ENCODE measurements at places on chromosomes 16 and 17.

GRCh38 chr17:51461578-51462004 is 201.2 kb downstream of the UTP18 start:
- DNase-seq, result peak; percentile 66

DNA sequence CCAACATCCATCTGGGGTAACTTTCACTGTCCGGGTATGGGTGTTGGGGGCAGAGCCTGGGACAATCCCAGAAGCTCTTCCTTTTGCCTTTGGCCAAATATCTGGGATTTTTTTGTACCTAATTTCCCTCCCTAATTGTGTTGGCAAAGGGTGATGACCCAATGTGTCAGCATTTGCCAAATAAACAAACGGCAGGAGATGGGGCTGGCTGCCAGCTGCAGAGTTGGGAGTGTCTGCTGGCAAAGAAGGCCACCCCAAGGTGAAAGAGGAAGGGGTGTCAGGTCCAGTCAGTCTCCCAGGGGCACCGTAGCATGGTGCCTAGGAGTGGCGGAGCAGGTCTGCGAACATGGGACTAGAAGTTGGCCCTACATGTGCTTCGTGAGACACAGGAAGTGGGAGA is 73.0 kb downstream of the SLC6A2 start:
- no peak for DNase-seq

GRCh38 chr17:76527430-76528111 is 9.9 kb downstream of the CYGB start:
- no peak for DNase-seq

DNA sequence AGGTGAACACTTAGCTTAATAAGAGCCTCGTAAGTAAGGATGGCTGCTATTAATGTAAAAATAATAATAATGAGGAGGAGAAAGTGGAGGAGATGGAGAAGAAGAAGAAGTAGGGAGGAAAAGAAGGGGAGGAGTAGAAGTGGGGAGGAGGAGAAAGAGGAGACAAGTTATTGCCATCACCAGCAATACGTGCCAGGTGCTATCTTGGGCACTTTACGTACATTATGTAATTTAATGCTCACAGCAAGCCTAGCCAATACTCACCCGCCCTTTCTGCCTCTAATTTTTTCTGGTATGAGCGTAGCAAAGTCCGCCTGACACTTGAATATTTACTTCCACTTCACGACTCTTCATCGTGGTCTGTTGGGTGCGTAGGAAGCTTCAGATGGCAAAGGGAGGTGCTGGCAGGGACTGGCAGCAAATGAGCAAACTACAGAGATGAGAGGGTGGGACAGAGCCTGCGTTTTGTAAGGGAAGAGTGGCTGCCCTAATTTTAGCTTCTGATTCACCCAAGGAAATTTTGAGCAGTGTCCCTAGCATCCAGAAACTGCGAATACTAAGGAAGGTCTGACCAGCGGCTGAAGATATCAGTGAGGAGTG is 42.1 kb upstream of the CDH13 start:
- DNase-seq, result no peak

- no peak for DNase-seq
Measured at GRCh38 chr16:62913924-62914323, 877.7 kb upstream of the CDH8 start.

DNA sequence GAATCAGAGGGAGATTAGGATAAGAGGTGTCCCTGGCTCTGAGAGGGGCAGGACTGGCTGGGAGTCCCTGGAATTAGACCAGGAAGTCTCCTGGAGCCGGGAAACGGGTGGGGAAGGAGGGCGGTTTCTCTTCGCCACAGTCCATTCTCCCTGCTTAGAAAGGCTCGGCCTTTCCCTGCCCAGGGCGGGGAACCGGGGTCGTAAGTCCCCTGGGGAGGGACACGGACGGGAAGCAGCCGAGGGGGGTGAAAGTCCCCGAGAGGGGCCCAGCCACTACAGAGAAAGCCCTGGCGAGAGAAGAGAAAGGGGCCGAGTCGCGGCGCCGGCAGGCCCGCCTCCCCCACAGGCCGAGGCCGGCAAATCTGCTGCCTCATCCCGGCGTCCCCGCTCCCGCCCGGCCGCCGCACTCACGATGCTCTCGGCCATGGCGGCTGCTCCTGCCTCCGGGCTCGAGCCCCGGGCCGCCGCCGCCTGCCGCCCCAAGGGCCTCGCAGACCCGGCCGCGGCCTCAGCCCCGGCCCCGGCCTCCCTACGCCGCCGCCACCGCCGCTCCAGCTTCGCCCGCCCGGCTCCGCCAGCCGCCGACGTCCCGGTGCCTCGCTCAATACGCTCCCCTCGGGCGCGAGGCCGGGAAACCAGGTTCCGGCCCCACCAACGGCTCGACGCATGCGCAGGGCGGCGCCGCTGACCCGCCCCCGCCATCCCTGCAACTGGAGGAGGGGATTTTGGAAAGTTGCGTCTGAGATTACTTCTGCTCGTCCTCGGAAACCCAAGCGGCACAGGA is at the start of the genes NPLOC4 and TSPAN10:
NPLOC4 (minus strand) TSS at position 608 of the 784 bp plus-strand sequence; CDS start at position 426, 182 bp downstream.
TSPAN10 (plus strand) TSS at position 692 of the 784 bp plus-strand sequence. CDS start 5,217 bp downstream, outside the sequence.
- DNase-seq, result peak; percentile 74

- no peak for DNase-seq
Measured at GRCh38 chr16:82995924-82996441, 369.2 kb downstream of the CDH13 start.

- DNase-seq, result no peak
Measured at GRCh38 chr16:12951392-12951791, 50.0 kb downstream of the SHISA9 start.

- DNase-seq, result no peak
Measured at GRCh38 chr17:37092071-37092470, 143.3 kb downstream of the AATF start.

DNA sequence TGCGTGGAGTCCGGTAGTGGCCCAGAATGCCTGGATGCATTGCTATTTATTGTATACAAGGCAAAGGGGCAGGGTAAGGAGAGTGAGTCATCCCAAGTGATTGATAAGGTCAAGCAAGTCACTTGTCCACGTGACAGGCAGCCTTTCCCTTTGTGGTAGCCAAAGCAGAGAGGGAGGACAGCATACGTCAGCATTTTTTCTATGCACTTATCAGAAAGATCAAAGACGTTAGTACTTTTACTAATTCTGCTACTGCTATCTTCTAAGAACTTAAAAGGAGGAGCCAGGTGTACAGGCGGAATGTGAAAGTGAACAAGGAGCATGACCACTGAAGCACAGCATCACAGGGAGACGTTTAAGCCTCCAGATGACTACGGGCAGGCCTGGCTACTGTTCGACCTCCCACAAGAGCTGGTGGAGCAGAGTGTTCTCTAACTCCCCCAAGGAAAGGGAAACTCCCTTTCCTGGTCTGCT is 47.9 kb upstream of the ARL4D start:
- DNase-seq, result no peak

- no peak for DNase-seq
Measured at GRCh38 chr16:10408824-10409381, 23.0 kb downstream of the ATF7IP2 start.

DNA sequence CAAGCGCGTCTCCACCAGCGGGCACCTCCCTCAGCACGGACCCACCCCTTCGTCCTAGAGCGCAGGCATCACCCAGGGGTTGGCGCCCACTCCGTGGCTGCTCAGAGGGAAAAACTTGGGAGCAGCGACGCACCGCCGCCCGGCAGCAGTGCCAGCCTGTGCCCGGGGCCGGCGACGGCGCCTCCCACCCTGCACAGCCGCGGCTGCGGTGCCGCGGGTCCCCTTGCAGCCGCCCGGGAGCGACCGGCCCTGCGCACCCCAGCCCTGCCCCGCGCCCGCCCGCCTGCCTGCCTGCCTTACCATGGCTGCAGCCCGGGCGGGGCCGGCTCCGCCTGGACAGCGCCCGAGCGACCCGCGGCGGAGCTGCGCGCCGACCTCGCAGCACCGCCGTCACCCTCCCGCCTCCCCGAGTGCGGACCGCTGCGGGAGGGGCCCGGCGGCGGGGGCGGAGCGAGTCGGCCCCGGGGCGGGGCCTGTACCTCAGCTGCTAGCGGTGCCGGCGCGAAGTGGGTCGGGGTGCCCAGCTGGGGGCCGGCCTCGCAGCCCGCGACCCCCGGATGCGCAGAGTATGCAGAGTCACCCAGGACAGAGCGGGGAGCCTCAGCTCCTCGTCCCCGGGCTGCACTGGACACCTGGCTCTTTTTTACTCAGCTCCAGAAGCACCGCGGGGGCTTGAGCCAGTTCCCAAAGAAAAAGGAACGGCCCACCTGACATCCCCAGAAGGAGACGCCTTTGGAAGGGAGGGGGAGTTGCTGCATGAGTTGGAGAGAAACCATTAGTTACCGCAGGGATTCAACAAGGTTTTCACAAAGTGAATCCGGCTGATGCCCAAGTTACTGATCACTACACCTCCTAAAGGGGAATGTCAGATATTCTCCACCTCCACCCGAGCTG is 17.5 kb upstream of the MTMR4 start:
- DNase-seq, result peak; percentile 61

DNA sequence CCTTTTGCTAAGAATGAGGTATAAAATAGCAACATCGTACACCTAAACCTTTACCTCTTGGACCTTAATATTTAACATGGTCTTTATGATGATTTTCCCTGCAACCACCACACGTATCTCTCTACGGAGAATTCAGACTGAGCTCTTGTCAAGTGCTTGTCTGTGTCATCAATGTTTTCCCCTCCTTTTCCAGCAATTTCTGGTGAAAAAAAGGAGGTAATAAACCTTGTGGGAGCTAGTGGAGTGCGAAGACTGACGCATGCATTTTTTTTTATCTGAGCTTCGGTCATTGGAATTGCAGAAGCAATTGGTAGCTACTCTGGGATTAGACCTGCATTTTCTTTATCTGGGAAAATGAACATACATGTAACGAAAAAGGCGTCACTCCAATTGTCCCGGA is 527.6 kb downstream of the TMEM114 start:
- DNase-seq, result no peak

DNA sequence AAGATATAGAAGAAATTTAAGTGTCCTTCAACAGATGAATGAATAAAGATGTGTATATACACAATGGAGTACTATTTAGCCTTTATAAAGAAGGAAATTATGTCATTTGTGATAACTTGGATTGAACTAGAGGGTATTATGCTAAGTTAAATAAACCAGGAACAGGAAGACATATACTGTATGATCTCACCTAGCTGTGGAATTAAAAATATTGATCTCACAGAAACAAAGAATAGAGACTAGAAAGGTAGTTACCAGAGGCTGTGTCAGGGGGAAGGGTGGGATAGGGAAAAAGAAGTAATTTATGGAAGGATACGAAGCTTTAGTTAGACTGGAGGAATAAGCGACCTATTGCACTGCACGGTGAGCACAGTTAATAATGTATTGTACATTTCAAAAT is 5.4 kb upstream of the ZNF267 start:
- no peak for DNase-seq

DNA sequence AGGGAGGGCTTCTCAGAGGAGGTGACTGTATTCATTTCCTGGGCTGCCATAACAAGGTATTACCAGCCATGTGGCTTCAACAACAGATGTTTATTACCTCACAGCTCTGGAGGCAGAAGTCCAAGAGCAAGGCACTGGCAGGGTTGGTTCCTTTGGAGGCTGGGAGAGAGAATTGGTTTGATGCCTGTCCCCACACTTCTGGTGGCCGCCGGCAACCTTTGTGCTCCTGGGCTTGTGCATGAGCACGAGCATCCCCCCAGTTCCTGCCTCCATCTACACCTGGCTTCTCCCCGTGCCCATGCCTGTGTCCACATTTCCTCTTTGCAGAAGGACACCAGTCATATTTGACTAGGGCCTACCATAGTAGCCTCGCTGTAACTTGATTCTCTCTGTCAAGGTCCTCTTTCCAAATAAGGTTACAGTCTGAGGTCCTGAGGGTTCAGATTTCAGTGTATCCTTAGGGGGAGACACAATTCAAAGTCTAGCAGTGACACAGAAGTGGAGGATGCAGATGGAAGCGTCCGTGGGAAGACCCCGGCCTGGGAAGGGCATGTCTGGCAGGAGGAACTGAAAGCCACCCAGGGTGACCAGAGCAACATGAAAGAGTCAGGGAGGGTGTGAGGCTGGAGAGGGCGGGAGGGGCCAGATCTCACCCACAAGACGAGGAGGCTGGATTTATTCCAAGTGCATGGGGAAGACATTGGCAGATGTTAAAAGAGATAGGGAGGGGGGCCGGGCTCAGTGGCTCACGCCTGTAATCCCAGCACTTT is 188.2 kb upstream of the HSBP1 start:
- DNase-seq, result no peak

DNA sequence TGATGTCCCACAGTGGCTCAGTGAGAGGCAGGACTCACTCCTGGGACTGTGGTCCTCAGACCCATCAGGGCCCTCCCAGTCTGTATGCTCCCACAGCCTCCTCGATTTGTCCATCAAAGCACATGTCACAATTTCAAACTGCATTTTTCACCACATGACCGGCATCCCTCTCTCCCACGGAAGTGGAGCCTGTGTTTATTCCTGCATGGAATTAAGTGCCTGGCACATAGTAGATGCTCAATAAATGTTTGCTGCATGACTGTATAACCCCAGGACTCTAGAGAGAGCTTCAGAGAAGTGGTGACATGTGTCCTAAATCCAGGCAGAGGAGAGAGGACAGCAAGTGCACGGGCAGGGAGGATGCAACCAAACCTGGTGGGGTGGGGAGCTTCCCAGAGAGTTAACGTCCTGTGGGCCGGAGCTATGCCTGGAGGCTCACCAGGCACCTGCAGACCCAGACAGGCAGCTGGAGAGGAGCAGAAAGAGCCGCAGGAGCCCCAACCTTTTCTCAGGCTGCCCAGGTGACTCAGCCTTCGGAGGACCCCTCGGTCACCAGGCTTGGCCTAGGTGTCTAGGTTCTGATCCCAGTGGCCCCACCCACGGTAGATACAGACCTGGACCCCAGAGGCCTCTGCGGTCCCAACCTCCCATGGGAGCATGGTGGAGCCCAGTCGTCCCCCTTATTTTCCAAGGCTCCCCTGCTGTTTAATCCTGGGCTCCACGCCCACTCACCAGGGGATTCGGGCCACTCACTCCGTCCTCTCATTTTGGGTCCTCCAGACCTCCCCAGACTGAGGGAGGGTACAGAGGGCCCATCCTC is 5.8 kb downstream of the CDH5 start:
- DNase-seq, result no peak

GRCh38 chr16:2371421-2371820 is 30.9 kb upstream of the ABCA3 start:
- DNase-seq, result no peak

DNA sequence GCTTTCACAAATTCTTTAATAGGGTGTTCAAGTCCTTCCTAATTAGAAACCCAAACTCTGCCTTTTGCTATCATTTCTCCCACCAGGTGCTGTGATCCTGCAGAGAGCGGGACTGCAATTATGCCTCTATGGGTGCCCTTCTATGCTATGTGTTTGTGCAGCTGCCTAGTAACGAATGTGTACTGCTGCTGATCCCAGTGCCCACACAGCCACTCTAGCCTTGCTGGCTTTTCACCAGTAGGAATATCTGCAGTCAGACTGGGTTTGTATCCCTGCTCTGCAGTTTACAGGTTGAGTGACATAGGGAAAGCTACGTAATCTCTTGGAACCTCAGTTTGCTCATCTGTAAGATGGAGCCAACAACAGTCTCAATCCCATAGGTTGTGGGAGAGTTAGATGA is 179.6 kb upstream of the IRX3 start:
- no peak for DNase-seq

DNA sequence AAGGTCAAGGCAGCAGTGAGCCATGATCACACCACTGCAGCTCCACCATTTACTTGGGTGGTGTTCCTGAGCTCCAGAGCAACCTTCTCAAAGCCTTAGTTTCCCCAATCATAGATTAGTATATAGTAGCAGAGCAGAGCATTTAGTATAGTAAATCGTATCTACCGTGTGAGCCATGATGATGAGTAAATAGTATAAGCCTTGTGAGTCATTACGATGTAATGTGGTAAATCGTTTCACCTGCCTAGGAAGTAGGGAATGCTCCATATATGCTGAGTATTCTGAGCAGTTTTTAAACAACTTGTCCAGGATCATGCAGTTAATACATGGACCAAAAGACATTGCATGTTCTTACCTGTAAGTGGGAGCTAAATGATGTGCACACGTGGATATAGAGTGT is 66.4 kb downstream of the SCNN1B start:
- no peak for DNase-seq
